Activated CD4-positive, alpha-beta memory T cell treated with anti-CD3 and anti-CD28 coated beads for 36 hours (primary cell): ENCODE measurements at places on chromosomes 11 and 22.

- DNase-seq: no peak
These were observed 50.6 kb downstream of the KCNJ4 start for GRCh38 chr22:38404419-38404818.

GRCh38 chr11:38256436-38256835 lies 1658.4 kb upstream of the RAG2 start:
- DNase-seq: no peak

DNA sequence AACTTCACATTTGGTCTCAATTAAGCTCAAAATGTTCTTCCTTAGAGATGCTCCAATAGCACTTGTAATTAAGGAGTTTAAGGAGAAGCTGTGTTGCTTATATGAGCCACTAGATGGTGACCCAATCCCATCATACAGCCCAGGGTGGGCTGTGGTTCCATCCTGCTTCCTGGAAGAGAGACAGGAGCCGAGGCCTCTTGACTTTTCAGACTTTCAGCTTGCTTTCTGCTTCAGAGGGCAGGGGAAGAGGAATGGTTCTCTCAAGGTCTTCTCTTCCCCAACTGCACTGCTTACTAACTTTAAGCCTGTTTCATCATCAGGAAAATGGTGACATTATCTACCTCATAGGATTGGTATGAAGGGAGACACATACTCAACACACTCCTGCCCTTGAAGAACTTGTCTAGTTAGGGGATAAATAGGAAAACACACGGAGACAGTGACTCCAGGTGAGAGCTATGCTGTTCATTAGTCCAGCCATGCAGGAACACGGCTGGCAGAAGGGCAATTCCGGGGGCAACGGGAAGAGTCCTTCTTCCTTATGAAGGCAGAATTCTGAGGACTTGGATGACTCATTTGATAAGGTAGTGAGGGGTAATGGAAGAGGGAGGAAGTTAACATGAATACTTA lies 20.1 kb downstream of the TMEM218 start:
- DNase-seq: no peak

GRCh38 chr22:35310556-35311550 lies 11.2 kb downstream of the TOM1 start:
- DNase-seq: peak; percentile 33

DNA sequence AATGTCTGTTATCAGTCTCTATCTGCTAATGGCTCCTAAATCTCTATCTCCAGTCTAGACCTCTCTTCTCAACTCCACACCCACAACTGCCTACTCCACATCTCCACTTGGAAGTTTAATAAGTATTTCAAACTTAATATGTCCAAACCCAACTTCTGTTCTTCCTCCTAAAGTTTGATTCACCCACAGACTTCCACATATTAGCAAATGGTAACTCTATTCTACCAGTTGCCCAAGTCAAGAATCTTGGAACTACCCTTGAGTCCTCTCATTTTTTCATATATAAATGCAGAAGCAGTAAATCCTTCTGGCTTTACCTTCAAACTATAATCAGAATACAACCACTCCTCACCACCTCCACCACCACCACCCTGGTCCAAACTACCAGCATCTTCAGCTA lies 6.7 kb upstream of the JAML start:
- DNase-seq: no peak

DNA sequence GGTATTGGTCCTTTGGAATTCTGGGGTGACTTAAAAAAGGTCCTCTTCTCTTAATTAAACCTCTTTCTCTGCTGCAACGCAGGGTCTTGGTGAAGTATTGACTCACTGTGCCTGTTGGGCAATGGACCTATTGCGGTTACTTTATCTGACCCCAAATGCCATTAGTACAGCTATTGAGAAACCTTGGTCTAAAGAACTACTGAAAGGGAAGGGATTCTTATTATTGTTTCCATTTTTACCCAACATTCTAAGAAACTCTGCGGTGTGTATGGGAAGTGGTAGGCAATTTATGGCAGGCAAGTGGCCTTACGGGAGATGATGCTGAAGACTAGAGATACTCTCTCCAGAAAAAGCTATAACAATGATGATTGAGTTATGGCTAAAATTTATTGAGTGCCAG lies 12.5 kb downstream of the SLC6A5 start:
- DNase-seq: no peak

GRCh38 chr11:73321604-73322381 lies 13.7 kb downstream of the ARHGEF17 start:
- DNase-seq: no peak

- no peak for DNase-seq
These were observed 171.3 kb downstream of the SOX6 start for GRCh38 chr11:16185042-16185441.

DNA sequence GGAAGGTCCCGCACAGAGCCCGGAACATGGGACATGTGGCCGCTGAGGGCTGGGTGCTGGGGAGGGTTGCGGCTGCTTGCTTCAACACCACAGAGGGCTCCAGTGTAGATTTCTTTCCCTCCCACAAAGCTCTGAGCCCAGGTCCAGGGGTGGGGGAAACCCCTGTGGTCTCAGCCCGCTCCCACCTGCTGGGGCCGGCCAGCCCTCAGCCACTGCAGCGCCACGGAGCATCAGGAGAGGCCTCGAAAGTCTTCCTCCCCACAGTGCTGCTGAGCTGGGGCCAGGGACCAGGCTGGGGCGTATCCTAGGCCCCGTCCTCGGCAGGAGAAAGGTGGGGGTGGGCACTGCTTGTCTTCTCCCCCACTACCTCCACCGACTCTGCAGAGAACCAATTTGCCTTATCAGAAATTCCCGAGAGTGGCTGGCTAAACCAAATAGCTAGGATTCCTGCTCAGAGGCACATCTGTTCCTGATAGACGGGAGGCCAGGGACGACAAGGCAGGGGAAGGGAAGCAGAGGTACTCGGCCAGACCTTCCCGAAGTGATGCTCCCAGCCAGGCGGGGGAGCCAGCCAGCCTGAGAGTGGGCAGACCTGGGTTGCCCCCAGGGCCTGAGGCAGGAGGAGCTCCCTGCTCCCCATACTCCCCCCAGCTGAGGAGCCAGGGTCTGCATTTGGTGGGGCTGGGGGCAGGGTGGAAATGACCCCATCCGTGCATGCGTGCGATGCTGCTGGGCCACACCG lies 18.7 kb downstream of the IGF2 start:
- no peak for DNase-seq

GRCh38 chr11:34415538-34415937 lies 23.2 kb upstream of the CAT start:
- no peak for DNase-seq

- DNase-seq: no peak
These were observed 138.1 kb upstream of the ANO3 start for GRCh38 chr11:26193694-26194365.

- DNase-seq: no peak
These were observed 8.7 kb upstream of the CABP7 start for GRCh38 chr22:29710922-29711593.

GRCh38 chr11:12629601-12630313 lies 44.5 kb upstream of the TEAD1 start:
- DNase-seq: no peak

- DNase-seq: no peak
These were observed 29.3 kb upstream of the NECTIN1 start for GRCh38 chr11:119758291-119758690.

GRCh38 chr11:11441091-11441490 lies 88.0 kb upstream of the CSNK2A3 start:
- DNase-seq: no peak

DNA sequence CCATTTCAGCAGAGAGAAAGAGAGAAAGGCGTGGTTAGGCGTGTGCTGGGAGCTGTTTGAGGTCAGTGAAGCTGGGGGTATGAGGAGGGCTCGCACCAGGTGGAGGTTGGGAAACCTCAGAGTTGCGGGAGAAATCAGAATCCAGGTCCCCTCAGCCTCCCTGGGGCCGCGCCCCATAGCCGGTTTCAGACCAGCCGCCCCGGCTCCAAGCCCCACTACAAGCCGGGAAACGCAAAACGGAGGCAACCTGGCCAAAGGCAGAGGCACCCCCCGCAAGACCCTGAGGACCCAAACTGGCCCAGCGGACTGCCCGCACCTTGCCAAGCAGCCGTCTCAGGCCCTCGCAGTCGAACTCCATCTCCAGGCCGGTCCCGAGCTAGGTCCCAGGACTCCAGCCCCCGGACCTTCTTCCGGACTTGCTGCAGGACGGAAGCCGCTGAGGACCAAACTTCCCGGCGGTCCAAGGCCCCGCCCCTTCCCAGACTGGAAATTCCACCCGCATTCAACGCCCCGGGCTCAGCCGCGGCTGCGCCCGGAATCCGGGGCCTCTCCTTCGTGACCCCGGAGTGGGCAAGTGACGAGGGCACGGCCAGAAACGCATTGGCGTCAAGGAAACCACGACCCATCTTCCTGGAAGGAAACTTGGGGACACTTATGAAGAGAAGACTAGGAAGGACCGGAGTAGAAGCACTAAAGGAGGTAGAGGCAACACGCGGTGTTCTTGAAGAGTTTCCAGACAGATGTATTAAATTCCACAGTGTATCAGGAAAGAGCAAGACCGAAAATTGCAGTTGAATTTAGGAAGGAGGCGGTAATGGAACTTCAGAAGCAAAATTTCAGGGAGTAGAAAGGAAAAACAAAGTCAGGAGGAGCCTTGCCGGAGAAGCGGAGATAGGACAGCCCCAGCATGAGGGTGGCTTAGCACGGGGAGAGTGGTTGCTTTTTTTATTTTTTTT lies at the start of gene UEVLD:
TSS of gene UEVLD (minus strand) at position 438 of the 956 bp plus-strand sequence. CDS start at position 358, 80 bp downstream.
- peak; percentile 81 for DNase-seq

- DNase-seq: no peak
These were observed 228.4 kb downstream of the FAT3 start for GRCh38 chr11:92453055-92453454.

- peak; percentile 65 for DNase-seq
These were observed 66.8 kb downstream of the FEZ1 start for GRCh38 chr11:125429174-125429707.

DNA sequence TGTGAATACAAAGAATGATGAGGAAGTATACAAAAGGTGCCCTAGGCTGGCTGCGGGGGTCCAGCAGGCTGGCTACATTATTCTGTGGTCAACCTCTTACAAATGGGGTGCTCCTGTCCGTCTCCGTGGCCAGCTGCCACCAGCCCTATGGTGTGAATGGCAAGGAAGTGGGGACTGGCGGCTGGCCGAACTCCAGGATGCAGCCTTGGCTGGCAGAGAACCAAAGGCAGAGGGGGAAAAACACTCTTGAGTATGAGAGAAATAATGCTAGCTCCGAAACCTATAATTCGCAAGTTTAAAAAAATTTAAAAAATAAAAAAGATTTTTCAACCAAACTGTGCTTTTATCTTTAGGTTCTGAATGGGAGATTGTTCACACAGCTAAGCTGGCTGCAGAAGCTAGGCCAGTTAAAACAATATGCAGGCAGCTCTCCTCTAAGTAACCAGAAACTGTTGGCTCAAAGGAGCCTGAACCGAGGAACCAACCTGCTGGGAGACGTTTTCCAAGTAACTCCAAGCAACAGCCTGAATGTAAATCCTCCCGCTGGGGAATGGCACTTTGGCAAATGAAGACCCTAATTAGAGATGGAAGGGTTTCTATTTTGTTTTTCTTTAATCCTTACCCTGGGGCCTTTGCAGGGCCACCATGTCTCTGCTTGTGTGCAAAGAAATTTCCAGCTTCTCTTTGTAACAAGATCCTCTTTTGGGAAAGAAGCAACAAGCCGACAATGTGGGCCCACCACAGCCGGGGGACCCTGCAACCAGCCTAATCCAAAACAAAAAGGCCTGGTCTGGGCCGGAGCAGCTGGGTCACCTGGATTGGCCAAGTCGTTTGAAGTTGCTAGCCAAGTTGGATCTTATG lies 50.2 kb downstream of the C22orf31 start:
- DNase-seq: no peak

GRCh38 chr22:49332691-49333090 lies 495.0 kb downstream of the BRD1 start:
- no peak for DNase-seq

DNA sequence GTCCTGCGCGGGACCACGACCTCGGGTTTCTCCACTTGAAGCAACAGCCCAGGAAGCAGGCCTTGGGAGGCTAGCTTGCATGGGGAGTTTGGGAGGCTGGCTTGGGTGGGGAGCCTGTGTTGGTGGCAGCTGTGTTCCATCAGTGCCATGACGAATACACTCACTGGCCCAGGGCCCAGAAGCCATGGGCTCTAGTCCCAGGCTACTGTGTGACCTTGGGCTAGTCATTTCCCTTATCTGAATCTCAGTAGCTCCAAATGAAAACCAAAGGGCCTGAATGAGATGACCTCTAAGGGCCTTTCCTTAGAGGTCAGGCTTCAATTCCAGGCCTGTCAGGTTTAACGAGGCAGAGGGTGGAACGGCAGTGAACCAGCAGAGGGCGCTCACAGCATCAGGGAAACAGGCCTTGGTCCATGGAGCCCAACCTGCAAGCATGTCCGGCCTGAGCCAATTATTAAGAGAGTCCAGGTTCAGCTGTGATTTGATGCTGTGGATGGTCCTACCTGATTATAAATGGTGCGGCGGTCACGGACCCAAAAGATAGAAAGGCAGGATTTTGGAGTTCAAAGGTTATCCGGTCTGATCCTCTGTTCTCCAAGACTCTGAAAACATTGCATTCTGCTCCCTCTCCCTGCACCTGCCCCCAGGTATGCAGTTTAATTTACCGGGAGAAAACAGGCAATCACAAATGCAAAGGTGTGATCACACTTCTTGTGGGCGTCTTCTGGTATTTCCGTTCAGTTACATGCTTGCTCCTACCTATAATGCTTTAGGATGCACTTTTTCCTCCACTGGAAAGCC lies 15.9 kb downstream of the PTPN5 start:
- peak; percentile 82 for DNase-seq

DNA sequence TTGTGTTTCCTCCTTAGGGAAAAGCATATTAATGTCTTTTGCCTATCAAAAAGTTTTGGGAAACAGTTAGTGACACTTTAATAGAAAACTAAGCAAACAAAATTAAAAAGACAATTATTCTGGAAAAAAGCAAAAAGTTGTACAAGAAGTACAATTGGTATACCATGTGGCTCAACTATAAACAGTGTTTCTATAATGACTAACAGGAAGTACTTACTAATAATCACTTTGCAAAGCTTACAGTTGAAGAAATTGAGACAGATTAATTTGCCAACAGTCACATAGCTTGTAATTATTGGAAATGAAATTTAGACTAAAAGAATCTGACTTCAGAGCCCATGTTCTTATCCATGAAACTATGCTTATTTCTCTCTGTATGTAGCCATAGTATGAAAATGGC lies 24.7 kb downstream of the PPME1 start:
- DNase-seq: no peak

DNA sequence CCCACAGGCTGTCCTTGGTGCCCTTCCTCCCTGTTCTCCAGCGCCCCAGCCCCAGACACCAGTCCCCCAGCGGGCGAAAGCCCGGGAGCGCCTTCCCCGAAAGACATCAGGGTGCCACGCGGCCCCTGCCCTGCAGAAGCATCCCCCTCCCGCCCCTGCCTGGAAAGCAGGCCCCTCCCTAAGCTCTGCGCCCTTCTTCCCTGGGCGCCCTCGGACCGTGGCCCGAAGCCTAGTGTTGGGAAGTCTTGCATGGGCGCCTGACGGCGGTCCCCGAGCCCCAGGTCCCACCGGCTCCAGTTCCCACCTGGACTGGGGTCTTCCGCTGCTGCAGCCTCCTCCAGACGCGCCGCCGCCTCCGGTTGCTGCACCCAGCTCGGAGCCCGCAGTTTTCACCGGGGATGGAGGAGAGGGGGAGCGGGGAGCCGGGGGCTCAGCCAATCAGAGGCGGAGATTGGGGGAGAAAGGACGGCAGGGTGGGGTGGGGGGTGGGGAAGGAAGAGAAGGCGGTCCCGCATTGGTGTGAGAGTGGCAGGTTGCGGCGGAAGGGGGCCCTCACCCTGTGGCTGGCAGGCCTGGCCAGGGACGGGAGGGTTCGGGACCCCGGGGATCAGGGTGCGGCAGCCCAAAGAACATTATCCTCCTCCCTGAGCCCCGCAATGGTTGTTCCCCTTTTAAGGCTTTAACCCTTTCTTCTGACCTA lies at the start of gene THY1:
TSS of gene THY1 (minus strand) at position 364 of the 700 bp plus-strand sequence. CDS start 2,267 bp downstream, outside the sequence.
- no peak for DNase-seq
